ENCODE measurements at places on chromosomes 4 and X.

- H3K4me1 ChIP-seq, result peaks cover 5% of the 10 kb centered on the region
- no peak for DNase-seq
- no peaks in the 10 kb centered on the region for H3K27me3 ChIP-seq
Measured at GRCh38 chr4:3634894-3635820, 102.9 kb upstream of the LRPAP1 start.

DNA sequence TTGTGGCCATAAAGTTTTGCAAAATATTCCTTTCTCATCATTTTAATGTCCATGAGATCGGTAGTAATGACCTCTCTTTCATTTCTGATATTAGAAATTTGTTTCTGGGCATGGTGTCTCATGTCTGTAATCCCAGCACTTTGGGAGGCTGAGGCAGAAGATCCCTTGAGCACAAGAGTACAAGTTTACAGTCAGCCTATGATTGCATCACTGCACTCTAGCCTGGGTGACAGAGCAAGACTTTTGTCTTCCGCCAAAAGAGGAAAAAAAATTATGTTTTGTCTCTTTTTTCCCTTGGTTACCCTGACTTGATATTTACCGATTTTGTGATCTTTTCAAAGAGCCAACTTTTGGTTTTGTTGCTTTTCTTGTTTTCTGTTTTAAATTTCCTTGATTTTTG, 10.8 kb upstream of the NKAP start:
- no peaks in the 10 kb centered on the region for H3K4me1 ChIP-seq
- no peak overlapping the region for H3K4me3 ChIP-seq
- DNase-seq, result no peak
- H3K27ac ChIP-seq, result no peak overlapping the region

GRCh38 chrX:32126997-32127396, 1055.2 kb upstream of the FTHL17 start:
- H3K4me3 ChIP-seq, result no peak overlapping the region
- H3K36me3 ChIP-seq, result no peaks in the 10 kb centered on the region
- no peak overlapping the region for H3K27ac ChIP-seq
- DNase-seq, result no peak
- no peaks in the 10 kb centered on the region for H3K4me1 ChIP-seq

DNA sequence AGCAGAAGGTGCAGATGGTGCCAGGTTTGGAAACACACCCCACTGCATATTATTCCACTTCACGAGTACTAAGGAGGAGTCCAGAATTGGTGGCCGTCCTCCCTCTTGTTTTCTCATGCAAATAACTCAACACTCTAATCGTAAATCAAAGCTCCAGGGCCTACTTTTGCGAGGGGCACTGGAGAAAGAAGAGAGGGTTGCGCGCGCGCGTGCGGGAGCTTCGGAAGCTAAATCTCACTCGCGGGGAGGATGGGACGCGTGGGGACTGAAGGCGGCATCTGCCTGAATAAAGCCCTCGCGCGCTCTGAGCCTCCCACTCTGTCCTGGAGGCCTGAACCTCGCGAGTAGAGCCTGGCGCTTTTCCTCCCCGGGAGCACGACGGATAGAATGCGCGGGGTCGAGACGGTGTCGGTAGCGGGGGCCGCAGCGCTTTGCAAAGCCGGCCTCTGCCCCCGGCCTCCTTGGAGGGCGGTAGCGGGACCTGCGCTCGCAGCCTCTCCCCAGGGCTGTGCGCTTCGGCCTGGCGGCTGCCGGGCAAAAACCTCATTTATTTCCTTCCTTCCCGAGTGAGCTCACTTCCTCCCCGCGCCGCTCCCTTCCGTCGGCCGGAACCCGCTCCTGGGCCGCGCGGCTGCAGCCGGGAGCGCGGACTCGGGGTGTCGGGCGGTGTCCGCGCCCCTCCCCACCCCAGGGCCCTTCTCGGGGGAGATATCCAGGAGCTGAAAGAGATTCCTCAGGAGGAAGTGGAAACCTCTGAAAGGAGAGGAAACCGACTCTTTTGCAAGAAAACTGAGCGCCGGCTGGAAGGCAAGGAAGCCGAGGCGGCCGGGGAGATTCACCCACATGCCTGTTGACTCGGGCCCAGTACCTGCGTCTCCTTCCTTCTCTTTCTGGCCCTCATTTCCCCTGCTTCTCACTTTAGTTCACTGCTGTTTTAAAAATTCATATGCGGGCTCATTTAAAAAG, 20.7 kb downstream of the HAND2 start:
- DNase-seq, result no peak
- peaks cover 19% of the 10 kb centered on the region for H3K27me3 ChIP-seq
- H3K36me3 ChIP-seq, result no peaks in the 10 kb centered on the region
- no peaks in the 10 kb centered on the region for H3K4me1 ChIP-seq
- no peak overlapping the region for H3K4me3 ChIP-seq

GRCh38 chrX:17170973-17171372, 204.0 kb upstream of the NHS start:
- DNase-seq, result no peak
- H3K27me3 ChIP-seq, result no peaks in the 10 kb centered on the region
- H3K27ac ChIP-seq, result no peak overlapping the region
- H3K4me3 ChIP-seq, result no peak overlapping the region
- no peaks in the 10 kb centered on the region for H3K36me3 ChIP-seq

GRCh38 chr4:176380352-176381157, 60.8 kb downstream of the SPCS3 start:
- no peak overlapping the region for H3K27ac ChIP-seq
- H3K4me1 ChIP-seq, result peaks cover 9% of the 10 kb centered on the region
- no peaks in the 10 kb centered on the region for H3K27me3 ChIP-seq
- no peak overlapping the region for H3K4me3 ChIP-seq
- no peak for DNase-seq

- H3K36me3 ChIP-seq, result no peaks in the 10 kb centered on the region
- no peak overlapping the region for H3K4me3 ChIP-seq
- no peaks in the 10 kb centered on the region for H3K27me3 ChIP-seq
- H3K4me1 ChIP-seq, result peaks cover 12% of the 10 kb centered on the region
- DNase-seq, result no peak
Measured at GRCh38 chrX:40189637-40190036, 91.9 kb upstream of the BCOR start.

DNA sequence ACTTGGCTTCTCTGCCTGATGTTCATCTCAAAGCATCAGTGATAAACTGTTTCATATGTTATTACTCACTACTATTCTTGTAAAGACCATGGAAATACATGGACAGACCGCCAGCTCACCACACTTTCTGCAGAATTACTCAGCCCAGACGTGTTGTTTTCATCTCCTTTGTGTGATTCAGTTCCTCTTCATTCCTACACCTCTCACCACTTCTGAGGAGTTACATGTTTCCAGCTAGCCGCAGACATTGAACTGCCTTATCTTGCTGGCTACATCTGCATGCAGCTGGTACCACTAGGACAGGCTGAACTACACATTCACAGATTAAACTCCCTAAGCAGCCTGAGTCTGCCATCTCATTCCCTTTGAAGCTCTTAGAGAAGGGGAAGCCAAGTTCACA, 443.2 kb upstream of the FGF16 start:
- H3K36me3 ChIP-seq, result no peaks in the 10 kb centered on the region
- H3K4me1 ChIP-seq, result no peaks in the 10 kb centered on the region
- no peak overlapping the region for H3K4me3 ChIP-seq
- DNase-seq, result no peak
- no peak overlapping the region for H3K27ac ChIP-seq
- no peaks in the 10 kb centered on the region for H3K27me3 ChIP-seq

DNA sequence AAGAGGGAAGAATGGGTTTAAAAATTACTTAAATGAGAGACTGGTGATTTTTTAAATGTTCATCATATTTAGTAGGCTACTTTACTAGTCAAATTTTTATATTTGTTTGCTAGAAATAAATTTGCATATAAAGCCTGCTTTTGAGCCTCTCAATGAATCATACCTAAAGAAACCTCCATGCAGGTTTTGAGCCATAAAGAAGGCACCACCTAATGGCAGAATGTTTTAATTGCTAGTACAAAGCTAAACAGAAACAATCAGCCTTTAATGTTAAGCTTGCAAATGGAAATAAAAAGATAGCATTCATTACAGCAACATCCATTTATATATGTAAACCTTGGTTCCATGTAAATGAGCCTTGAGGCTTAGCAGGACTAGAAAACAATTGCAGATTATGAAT, 989.7 kb downstream of the CCSER1 start:
- no peaks in the 10 kb centered on the region for H3K4me1 ChIP-seq
- H3K4me3 ChIP-seq, result no peak overlapping the region
- DNase-seq, result no peak
- H3K27ac ChIP-seq, result no peak overlapping the region
- no peaks in the 10 kb centered on the region for H3K36me3 ChIP-seq

- no peak overlapping the region for H3K27ac ChIP-seq
- H3K36me3 ChIP-seq, result no peaks in the 10 kb centered on the region
- peaks cover 12% of the 10 kb centered on the region for H3K4me1 ChIP-seq
- H3K4me3 ChIP-seq, result no peak overlapping the region
Measured at GRCh38 chr4:24475756-24476155, 108.6 kb downstream of the DHX15 start.

GRCh38 chr4:164959896-164960295, 17.6 kb downstream of the TRIM61 start:
- H3K36me3 ChIP-seq, result no peaks in the 10 kb centered on the region
- no peaks in the 10 kb centered on the region for H3K27me3 ChIP-seq
- peak overlapping the region; percentile 67 for H3K27ac ChIP-seq
- no peak overlapping the region for H3K4me3 ChIP-seq
- DNase-seq, result no peak
- peaks cover 9% of the 10 kb centered on the region for H3K4me1 ChIP-seq

- peaks cover 34% of the 10 kb centered on the region for H3K36me3 ChIP-seq
- no peak overlapping the region for H3K4me3 ChIP-seq
- H3K27me3 ChIP-seq, result no peaks in the 10 kb centered on the region
- H3K4me1 ChIP-seq, result peaks cover 8% of the 10 kb centered on the region
- no peak for DNase-seq
Measured at GRCh38 chrX:134544135-134544512, 84.2 kb downstream of the HPRT1 start.

DNA sequence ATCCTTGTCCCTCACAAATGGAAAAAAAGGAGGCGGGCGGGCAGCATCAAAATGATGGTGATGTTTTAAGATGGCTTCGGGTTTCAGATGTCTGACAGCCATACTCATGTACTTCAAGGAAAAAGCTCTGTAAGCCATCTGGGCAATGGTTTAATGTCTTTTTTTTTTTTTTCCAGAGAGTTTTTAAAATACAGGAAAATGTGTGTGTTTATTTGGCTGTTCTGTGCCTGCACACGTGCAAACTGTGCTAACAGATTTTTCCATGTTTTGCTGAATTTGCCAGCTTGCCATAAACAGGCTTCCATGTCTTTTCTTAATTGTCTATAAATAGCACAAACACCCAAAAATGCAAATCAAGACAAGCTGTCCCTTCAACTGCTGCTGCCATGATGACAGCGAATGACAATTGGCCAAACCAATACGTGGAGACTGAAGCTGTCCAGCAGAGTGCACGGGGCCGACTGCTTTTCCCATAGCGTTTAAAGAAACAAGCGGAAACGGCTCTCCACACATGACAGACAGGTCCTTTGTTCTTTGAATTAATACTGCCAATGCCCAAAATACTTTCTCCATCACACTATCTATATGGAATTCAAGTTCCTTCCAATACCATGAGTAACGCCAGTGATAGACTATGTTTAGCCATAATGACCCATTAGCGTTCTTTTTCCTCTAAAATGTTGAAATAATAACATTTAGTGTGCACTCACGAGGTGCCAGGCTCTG, 35.7 kb downstream of the AFAP1 start:
- no peak for DNase-seq
- peaks cover 22% of the 10 kb centered on the region for H3K4me1 ChIP-seq
- H3K27me3 ChIP-seq, result no peaks in the 10 kb centered on the region
- no peak overlapping the region for H3K4me3 ChIP-seq
- no peak overlapping the region for H3K27ac ChIP-seq

DNA sequence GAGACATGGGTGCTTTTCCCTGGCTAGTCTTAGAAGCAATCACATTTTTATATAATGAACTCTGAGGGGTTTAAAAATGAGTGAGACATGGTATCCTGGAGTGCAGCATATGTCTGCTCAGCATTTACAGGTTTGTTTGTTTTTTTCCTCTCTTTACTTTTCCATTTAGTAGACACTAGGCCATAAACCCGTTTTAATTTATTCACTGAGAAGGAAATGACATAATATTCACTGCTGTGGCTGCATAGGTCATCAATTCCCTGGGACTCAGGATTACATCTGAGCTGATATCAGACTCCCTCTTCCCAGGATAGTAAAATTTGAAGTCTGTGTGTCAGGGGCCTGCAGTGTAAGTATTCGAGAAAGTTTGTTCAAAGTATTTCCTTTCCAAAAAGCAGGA, 178.9 kb upstream of the SPRY1 start:
- H3K27ac ChIP-seq, result no peak overlapping the region
- H3K4me1 ChIP-seq, result peaks cover under 1% of the 10 kb centered on the region
- DNase-seq, result no peak
- H3K4me3 ChIP-seq, result no peak overlapping the region
- H3K36me3 ChIP-seq, result no peaks in the 10 kb centered on the region

DNA sequence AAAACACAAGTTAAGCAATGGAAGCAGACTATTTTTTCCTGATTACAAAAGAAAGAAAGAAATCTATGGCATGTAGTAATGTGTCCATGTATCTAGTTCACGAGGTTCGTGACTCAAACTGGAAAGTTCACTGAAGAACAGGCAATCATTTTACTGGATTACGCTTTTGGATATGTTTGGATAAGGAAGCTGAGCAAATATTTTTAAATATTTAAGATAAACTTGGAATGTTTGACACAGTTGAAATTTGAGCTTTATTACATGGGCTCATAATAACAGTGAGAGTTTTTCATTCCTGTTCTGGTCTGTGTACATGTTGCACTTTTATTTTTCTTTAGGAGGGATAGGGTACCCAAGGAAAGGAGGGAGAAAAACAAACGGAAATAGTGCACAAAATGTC, 244.2 kb upstream of the GK2 start:
- H3K4me3 ChIP-seq, result no peak overlapping the region
- peaks cover 7% of the 10 kb centered on the region for H3K4me1 ChIP-seq
- no peaks in the 10 kb centered on the region for H3K27me3 ChIP-seq
- H3K27ac ChIP-seq, result no peak overlapping the region
- no peaks in the 10 kb centered on the region for H3K36me3 ChIP-seq
- DNase-seq, result no peak

GRCh38 chr4:81052119-81053068, 21.9 kb downstream of the BMP3 start:
- H3K4me3 ChIP-seq, result no peak overlapping the region
- no peaks in the 10 kb centered on the region for H3K36me3 ChIP-seq
- no peaks in the 10 kb centered on the region for H3K4me1 ChIP-seq
- DNase-seq, result peak; percentile 54
- no peak overlapping the region for H3K27ac ChIP-seq
- 0 out of 2 replicates have a peak, but pooled peaks cover 7% of the 10 kb centered on the region for H3K27me3 ChIP-seq

DNA sequence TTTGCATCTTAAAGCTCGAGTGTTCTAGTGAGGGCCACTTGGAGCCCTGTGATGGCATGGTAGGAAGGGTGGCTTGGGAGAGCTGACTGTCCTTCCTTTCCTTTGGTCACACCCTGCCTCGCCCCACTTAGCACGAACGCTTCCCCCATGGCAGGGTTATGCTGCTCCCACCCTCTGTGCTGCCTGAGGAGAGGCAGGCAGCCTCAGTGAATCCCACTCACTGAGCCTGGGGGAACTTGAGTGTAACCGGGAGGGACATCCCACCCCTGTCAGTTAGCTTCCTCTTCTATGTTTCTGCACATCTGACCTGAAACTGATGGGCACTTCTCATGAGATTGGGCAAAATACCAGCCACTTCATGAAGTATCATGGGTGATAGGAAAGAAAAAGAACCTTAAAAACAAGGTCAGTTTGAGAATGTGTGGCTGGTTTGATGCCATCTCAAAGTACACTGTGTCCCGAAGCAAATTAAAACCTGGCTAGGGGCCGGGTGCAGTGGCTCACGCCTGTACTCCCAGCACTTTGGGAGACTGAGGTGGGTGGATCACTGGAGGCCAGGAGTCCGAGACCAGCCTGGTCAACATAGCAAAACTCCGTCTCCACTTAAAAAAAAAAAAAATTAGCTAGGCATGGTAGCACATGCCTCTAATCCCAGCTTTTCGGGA, 10.1 kb downstream of the TKTL1 start:
- H3K27me3 ChIP-seq, result no peaks in the 10 kb centered on the region
- no peaks in the 10 kb centered on the region for H3K4me1 ChIP-seq
- no peak for DNase-seq
- H3K36me3 ChIP-seq, result no peaks in the 10 kb centered on the region
- H3K27ac ChIP-seq, result no peak overlapping the region
- H3K4me3 ChIP-seq, result no peak overlapping the region

Data from SJSA1 (cell line).